Islet precursor cell (in vitro differentiated cells): ENCODE measurements at places on chromosomes 4 and X.

DNA sequence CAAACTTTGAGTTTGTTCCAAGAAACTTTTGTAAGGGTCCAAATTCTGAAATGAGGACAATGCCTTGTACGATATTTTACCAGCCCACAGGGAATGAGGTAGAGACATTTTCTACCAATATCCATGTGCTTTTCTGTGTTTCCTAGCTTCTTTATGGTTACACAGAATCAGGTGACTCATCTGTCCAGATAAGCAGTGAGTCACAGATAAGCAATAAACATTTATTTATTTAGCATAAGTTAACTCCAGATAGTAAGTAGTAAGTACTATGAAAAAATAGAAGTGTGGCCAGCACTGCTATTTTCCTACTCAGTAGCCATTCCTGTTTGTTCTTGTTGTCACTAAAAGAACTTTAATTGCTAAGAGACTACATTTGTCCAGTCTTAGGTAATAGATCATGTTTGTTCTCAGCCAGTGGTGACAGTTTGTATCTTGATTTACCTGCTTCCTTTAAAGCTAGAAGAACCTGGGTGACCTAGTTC, 7.4 kb downstream of the AFF1 start:
- no peak for DNase-seq

DNA sequence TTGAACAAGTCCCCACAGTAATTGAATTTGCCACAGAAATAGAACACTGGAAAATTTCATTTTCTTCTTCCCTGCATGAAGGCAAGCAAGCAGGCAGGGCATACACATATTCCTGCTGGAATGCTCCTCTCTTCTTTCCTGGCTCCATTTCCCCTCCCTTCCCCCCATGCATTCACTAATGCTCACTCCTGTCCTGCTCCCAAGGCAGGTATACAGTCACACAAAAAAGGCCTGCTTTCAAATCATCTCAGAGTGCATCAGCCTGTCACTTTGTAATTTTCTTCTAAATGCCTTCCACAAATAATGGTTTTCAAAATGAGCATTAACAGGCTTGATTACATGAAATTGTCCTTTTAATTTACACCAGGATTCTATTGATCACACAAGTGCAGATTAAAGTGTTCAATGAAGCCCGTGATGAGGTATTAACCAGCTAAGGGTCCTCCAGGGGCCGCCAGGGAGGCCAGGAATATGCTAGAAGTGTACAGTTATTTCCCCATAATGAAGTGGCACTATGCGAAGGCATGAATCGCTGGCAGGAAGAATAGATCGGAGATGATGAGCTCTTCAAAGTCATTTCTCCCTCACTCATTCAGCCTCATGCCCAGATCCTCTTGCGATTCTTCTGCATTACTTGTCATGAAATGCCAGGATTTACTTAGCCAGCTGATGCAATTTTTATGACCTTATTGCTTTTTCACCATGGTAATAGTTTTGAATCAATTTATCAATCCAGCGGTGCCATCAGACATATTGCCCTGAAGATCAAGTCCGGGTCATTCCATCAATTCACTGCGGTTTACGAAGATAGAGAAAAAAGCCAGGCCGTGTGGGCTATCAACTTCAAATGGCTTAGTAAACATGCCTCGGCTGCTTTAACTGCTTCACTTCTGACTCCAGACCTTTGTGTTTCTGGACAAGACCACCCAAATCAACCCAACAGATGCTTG, 243.5 kb downstream of the GPAT3 start:
- DNase-seq = no peak

DNA sequence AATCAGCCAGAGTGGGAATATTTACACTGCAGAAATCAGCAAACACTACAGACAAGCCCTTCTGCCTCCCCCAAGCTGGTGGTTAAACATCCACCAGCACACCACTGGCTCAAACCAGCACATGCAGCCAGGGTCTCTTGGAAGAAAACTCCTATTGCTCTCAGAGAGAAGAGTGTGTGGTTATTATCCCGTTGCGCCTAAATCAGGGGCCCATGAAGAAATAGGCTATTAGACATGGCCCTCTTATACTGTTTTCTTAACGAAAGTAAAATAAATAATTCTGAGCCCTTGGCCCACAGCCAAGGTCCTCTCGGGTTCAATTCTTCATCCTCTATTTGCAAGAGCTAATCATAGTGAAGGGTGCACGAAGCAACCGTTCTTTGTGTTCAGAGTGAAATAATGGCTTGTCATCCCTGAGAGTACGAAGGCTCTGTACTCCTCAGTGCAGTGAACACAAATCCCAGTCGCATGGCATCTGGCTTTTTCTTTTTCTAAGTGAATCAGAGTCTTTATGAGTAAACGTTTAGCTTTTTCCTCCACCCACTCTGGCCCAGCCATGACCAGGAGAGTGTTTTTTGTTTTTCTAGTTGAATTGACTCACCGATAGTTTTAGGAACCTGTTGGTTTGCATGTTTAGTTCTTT, 33.4 kb upstream of the RBM47 start:
- DNase-seq = no peak

- DNase-seq = no peak
Observed at GRCh38 chr4:144808034-144808433, 162.1 kb downstream of the HHIP start.

DNA sequence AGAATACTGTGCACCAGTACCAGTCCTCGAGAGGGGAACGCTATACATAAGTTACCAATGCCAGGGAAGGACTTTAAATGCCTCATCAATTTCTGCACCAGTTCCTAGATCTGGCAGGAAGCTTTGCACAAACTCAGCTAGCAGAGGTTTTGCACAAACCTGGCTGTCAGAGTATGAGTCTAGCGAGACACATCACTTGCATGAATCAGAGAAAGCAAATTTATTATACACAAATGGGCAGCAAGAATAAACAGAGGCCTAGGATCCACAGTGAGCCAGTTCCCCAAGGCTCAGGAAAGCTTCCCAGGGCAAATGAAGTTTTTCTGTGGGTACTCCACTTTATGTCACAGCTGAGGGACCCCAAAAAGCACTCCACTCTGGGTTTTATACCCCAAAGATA, 523.5 kb downstream of the CFAP47 start:
- no peak for DNase-seq

DNA sequence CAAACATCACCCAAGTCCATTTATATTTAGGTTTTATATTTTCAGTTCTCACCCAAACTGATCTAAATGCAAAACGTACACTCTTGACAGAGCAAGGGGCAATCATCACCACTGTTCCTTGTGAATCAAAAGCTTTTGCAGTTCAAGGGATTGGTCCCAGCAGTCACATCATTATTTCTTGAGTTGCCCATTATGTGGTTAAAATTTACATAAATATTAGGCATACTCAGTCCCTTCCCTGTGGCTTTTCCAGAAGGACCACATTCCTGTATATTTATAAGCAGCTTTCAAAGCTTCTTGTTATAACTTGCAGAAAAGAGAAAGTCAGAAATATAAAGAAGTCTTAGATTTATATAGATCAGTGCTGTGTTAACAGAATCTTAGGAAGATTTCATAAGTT, 224.4 kb downstream of the CLCN4 start:
- DNase-seq = no peak
